ENCODE measurements at places on chromosomes 1 and 21. TPM values are rescaled to one million over a fixed set of nuclear protein-coding genes. Genes with fewer than 3 reads are reported as not detected.

Gene TMEM240
- total RNA-seq = 7.8 TPM

Gene PPFIA4
- total RNA-seq = 20.2 TPM

Gene BATF3
- total RNA-seq = 5.5 TPM

Gene SEMA6C
- total RNA-seq = 8.1 TPM

Gene MRPL20
- total RNA-seq = 69.7 TPM

Gene CCDC27
- total RNA-seq = not detected

- DNase-seq = no peak
Measured at GRCh38 chr1:229007701-229008100, 263.2 kb upstream of the RAB4A start.

DNA sequence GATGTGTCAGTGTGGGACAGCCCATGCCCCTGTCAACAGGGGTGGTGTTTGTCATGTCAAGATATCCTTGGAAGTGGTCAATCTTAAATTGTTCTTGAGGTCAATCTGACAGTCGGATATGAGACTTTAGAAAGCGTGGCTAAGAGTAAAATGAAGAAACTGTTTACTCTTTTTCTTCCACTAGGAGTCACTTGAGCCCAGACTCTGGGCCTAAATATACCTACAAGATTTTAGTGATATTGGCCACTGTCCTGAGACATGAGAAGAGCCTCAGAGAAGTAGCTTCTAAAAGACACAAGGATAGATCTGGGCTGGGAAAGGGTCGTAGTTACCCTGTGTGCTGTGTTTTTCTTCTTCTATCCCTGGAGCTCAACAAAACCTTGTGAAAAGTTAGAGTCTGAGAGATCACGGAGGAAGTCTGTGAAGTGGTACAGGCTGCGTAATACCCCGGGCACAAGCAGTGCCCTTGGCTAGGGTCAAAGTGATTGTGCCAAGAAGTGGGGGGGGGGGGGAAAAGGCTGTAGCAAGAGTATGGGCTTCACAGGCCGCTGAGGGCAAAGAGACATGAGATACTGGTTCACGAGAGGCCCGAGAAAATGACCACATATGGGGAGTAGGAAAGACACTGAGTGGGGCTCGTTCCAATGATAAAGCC, 355.2 kb upstream of the GREM2 start:
- DNase-seq = no peak

DNA sequence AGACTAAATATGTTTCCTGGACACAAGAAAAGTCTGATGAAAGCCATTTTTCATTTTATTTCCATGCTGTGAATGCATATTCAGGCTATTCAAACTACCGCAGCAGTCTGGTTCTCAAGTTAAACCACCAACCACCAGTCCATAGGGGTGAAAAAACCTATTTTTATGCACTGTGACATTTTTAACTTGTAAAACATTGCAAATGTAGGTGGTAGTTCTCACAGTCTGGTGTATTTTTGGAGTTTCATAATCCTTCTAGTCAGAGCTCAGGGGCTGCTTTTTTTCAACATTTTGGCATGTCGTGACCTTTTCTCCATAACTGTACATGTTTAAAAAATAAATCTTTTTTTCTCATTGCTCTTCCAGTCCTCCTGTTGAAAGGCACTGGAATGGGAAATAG, 907.6 kb upstream of the ADGRL2 start:
- DNase-seq = no peak

- DNase-seq = no peak
Measured at GRCh38 chr1:160713161-160713560, 1.5 kb upstream of the CD48 start.

- DNase-seq = no peak
Measured at GRCh38 chr21:16608209-16608830, 878.5 kb downstream of the USP25 start.

- no peak for DNase-seq
Measured at GRCh38 chr1:53626616-53627015, 112.3 kb downstream of the GLIS1 start.

DNA sequence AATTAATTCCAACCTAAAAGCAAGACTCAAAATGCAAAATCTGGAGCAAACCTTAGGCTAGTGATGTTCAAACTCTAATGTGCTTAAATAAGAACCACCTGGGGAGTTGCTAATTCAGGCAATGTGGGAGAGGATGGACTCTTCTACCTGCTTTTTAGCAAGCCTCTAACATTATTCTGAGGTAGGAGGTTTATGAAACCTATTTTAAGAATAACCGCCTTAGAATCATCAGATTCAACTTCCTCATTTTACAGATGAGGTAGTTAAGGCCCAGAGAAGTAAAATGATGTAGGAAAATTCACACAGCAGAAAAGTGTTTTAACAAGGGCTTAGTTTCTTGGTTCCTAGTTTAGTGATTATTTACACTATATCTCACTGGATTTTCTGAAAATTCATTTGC, 8.6 kb upstream of the NTNG1 start:
- DNase-seq = no peak

GRCh38 chr1:106217765-106218164, 838.7 kb upstream of the PRMT6 start:
- no peak for DNase-seq

DNA sequence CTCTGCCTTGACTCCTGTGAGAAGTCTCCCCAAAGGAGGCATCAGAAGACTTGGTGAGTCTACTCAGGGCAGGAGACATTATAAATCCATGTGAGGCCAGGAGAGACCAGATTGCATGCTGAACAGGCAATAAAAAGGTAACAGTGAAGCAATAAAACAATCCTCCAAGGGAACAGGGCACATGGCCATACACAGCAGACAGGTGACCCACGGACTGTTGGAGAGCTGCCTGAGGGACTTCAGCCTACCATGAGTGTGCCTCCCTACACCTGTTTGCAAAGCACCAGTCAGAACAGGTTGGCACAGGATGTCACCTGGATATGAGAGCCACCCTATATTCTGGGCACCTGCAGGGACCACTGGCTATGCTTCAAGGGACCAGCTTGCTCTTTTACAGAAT, 67.6 kb downstream of the MAB21L3 start:
- DNase-seq = no peak

- peak; percentile 48 for DNase-seq
Measured at GRCh38 chr1:104878203-104878909, 1128.7 kb downstream of the AMY1C start.

DNA sequence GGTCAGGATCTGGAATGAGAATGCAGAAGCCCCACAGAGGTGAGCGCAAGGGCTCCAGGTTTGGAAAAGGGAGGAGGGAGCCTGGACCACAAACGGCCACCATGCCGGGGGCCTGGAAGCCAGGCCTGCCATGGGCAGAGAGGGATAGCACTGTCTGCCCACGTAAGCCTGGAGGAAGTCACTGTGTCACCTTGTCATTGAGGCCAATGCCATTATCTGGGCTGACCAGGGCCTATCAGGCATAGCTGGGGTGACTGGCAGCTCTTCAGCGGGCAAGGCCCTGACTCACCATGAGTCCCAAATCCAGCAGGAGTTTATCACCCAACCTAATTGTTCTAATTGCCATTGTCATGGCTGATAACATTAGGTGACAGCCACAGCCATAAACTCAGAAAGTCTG, 84.6 kb downstream of the MATN1 start:
- peak; percentile 35 for DNase-seq

DNA sequence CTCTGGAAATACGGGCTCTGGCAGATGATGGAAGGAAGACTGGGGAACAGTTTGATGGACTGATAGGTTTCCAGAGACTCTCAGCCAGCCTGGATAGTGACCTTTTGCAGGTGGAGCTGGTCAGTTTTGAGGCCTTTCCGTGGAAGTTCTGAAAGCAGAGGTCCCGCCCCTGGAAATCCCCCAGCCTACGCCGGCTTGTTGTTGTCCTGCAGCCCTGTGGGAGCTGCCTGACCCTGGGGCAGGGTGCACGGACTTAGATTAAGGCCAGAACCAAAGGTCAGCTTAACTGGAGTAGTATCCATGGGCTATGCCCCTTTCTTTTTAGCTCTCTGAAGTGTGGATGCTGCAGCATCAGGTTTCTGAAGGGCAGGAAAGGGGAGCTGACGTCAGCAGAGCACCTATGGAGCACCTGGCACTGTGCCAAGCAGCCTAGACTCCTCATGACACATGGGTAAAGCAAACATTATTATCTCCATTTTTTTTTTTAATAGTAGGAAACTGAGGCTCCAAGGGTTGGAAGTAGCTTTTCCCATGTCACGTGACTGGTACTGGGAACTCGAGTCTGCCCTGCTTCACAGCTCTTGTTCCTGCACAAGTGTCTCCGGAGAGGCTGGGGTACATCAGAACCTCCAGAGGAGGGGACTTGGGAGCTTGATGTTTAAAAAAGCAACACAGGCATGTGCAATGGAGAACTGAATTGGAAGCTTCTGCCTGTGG, 38.5 kb downstream of the IER5 start:
- DNase-seq = no peak

- no peak for DNase-seq
Measured at GRCh38 chr1:20936216-20936615, 149.1 kb upstream of the HP1BP3 start.

GRCh38 chr1:238143038-238143437, 252.3 kb upstream of the ZP4 start:
- DNase-seq = no peak

GRCh38 chr1:34412598-34413370, 236.1 kb downstream of the C1orf94 start:
- no peak for DNase-seq

GRCh38 chr1:168947041-168947440, 159.4 kb upstream of the ATP1B1 start:
- no peak for DNase-seq

DNA sequence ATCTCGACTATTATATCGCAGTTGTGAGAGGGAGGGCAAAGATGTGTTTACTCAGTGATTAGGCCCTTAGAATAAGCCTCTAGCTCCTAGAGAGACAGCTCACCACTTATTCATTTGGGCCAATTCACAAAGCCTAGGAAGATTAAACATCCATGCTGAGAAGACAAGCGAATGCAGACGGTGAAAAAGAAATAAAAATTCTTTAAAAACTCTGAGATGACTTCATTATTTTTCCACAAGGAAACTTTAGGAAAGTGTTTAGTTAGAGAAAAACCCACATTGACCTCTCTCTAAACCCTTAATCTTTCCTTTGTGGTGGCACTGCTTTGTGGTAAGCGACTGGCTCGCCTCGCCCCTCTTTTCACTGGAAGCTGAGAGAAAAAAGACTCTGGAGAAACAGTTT, 146.8 kb upstream of the DMRTA2 start:
- no peak for DNase-seq

- peak; percentile 61 for DNase-seq
Measured at GRCh38 chr1:1917995-1918900, 831 bp downstream of the TMEM52 start.

DNA sequence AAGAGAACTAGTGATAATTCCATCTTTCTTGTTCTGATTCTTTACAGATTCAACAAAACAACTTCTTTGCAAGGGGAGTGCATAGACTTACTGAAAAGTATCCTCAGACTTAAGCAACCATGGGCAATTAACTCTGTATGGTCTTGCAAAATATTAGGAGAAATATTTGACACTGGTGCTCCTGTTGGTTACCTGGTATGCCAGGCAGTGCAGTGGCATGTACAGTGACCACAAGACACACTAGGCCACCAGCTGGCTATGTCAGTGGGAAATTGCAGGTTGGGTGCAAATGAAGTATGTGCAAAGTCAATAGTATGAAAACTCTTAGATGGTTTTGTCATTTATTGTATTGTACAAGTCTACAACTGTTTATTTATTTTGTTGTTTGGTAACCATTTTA, 34.5 kb downstream of the EPS15 start:
- DNase-seq = no peak

- DNase-seq = no peak
Measured at GRCh38 chr1:152886085-152886484, 8.0 kb downstream of the SMCP start.

DNA sequence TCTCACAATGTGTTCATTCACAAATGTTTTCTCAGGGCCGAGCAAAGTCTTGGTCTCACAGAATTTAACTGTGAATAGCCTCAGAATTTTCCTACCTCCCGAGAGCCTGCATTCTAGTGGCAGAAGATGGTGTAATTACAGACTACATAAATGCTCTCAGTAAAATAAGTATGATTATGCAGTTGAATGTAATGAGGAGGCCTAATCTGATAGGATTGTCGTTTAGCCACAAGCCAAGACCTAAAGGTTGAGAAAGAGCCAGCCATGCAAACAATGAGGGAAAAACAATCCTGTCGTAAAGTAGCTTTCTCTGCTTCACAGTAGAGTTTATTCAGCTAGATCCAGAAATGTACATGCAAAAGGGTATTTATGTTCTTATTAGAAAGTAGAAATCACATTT, 607.8 kb upstream of the B3GALT2 start:
- DNase-seq = no peak

DNA sequence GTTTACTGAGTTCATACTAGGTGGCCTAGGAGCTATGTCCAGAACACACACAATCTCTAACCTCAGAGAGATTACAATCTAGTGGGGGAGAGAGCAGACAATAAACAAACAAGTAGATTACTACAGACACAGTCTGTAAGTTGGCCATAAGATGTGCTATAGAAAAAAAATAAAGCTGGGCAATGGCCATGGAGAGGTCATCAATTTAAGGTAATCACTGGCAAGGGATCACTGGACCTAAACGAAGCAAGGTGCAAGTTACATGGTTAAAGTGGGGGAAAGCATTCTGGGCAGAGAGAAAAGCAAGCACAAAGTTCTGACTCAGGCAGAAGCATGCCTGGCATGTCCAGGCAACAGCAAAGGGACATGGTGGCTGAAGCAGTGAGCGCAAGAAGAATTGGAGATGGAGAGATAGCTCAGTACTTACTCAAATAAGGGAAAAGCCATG, 147.0 kb downstream of the RERE start:
- no peak for DNase-seq

DNA sequence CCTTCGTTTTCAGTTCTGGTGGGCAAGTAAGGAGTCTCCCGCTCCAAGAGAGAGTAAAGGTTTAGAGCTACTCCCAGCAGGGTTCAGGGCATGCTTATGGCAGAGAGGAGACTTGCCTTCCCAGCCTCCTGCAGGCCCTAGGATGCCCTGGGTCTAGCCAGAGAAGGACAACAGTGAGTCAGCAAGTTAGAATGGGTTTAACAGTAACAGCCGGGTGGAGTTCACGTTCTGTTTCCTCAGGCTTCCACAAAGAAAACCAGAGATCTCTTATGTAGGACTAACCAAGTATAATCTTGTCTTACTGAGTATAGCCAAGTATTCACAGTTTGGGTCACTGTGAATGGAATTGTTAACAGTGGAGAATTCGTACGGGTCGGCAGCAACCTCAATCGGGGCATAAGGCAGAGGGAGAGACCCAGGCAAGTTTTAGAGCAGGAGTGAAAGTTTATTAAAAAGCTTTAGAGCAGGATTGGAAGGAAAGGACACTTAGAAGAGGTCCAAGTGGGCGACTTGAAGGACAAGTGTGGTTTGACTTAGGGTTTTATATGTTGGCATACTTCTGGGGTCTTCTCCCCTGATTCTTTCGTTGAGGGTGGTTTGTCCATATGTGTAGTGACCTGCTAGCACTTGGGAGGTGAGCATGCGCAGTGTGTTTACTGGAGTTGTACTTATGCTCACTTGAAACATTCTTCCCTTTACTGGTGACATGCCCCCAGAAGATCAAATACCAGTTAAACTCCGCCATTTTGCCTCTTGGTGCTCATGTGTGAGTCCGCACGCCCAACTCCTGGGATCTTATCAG, 4.5 kb downstream of the OVAAL start:
- DNase-seq = no peak

DNA sequence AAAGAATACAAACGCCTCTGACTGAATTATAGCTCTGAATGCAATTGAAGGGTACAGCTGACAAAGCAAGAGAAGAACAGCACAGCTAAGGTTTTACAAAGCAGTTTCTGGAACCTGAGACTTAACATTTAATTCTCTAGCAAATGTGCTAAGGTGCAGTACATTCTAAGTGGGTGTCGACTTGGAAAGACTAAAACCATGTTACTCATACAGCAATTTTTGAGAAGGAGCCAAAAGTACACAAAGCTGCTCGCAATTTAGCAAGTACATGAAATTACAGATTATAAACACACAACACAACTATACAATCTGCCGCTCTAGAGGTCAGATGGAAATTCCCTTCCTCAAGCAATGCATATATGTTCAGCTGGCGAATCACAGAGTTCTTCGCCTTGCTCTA, 121.9 kb downstream of the TIAM1 start:
- DNase-seq = no peak
